Natural killer cell (primary cell): ENCODE measurements at places on chromosomes 6 and 20. TPM values are rescaled to one million over a fixed set of nuclear protein-coding genes. Genes with fewer than 3 reads are reported as not detected.

- no peak for DNase-seq
These were observed 168.4 kb downstream of the EDN1 start for GRCh38 chr6:12458558-12458957.

Gene SCAND1
- total RNA-seq = 70.3 TPM

DNA sequence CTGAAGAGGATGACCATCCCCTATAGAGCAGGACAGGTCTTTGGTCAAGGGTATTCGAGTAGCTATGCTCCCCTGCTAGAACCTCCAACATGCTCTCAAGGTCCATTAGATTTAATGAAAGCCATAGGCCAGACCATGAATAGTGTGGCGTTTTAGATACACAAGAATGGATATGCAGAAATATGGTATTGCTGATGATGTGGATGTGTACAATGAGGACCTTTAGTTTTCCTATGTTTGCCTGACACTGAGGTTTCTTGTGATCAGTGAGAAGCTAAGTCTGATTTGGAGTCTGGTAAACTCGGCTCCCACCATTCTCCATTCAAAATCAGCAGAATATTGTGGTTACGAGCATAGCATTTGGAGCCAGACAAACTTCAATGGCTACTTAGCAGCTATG is 125.6 kb downstream of the TSHZ2 start:
- DNase-seq = no peak

GRCh38 chr6:5605937-5606336 is 344.6 kb downstream of the FARS2 start:
- no peak for DNase-seq

Gene ZBTB12
- 0.54 TPM for total RNA-seq

GRCh38 chr20:58998656-58999055 is 8.4 kb downstream of the CTSZ start:
- DNase-seq = no peak

Gene TRIM10
- total RNA-seq = not detected

Gene ZC3H12D
- 4.1 TPM for total RNA-seq

DNA sequence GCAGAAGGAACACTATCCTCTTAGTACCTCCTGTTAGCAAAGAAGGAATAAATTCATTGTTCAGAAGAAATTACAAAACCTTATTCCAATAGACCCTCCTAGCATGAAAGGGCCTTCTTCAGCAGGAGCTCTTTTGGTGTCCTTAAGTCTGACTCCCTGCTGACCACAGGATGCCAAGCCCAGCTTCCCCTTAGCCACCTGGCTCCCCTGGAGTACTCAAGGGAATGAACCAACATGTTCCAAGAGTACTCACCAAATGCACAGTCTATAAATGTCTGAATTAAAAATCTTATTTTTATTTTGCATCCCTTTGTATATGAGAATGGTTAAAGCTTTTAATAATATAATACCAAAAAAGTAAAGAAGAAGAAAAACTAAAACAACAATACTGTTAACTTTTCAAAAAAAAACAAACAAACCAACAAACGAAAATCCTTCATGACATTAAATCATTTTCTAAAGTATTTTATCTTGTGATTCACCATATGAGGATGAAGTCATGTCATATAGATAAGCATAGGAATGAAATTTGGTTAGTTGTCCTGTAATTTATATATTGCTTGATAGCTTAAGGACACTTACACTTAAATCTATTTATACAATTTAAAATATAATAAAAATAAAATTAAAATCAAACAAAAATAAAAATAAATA is 1355.1 kb downstream of the HACE1 start:
- DNase-seq = no peak

Gene FRS3
- 4.5 TPM for total RNA-seq

GRCh38 chr6:72623808-72624207 is 1.9 kb downstream of the KCNQ5 start:
- no peak for DNase-seq

- no peak for DNase-seq
These were observed 188.4 kb upstream of the CCN2 start for GRCh38 chr6:132139611-132140010.

GRCh38 chr6:3743541-3743940 is 8.0 kb downstream of the PXDC1 start:
- DNase-seq = no peak

Gene LY6G5C
- total RNA-seq = 2.7 TPM

DNA sequence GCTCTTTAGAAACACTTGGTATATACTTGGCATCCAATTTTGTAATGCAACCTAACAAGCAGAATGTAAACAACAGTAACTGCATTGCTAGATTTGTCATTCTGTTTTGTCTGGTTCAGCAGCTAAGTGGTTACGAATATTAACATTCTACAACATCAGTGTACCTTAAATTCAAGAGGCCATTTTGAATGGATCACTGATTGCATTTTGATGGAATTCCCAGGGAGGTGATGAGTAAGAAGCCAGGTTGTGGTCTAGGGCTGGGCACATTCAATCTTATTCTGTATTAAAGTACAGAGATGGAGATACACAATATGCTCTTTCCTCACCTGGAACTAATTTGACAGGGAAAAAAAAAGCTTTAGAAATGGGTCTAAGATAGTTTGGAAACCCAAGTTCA is 483.5 kb downstream of the PRKN start:
- DNase-seq = no peak

Gene COL21A1
- not detected for total RNA-seq

DNA sequence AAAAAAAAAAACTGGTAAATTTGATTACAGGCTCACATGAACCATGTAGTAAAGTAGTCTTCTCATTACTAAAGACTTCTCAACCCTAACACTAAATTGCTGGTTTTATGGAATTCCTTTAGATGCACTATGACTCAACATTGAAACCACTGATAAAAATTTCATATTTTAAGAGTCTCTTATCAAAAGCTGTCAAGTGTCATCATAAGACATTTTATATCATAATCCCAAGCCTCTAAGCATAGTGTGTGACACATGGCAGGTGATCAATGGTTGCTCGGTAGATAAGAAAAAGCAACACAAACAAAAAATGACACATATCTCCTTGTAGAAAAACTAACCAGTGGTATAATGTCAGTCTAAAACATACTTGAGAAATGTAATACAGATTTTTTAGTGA is 258.4 kb downstream of the RNGTT start:
- DNase-seq = no peak

GRCh38 chr6:113172531-113172966 is 684.6 kb upstream of the MARCKS start:
- no peak for DNase-seq

GRCh38 chr6:71388856-71389527 is 100.4 kb downstream of the OGFRL1 start:
- no peak for DNase-seq

DNA sequence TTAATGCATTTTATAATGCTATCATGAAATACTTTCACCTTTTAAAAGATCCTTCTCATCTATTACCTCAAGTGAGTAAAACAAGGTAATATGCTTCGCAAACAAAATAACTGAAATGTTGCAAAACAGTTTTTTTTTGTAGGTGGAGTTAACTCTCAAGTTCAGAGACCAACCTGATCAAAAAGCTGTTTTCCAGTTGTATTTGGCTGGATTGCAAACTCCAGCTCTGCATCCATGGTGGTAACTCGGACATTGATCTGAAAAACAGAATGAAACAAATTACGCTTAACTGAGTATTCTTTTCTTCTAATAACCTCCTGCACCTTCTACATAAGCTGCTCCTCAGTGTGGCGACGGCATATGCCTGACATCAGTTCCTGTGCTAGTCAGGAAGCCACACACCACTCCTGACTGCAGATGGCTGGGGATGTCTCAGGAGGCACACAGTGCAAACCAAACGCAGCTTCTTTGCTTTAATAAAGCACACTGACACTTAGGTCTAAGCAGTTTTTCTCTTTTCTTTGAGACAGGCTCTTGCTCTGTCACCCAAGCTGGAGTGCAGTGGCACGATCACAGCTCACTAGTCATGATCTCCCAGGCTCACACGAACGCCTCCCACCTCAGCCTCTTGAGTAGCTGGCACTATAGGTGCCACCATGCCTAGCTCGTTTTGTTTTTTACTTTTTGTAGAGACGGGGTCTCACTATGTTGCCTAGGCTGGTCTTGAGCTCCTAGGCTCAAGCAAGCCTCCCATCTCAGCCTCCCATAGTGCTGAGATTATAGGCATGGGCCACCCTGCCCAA is 29.9 kb downstream of the EZR start:
- peak; percentile 83 for DNase-seq

GRCh38 chr6:139131736-139132280 is 3.1 kb upstream of the HECA start:
- DNase-seq = no peak

DNA sequence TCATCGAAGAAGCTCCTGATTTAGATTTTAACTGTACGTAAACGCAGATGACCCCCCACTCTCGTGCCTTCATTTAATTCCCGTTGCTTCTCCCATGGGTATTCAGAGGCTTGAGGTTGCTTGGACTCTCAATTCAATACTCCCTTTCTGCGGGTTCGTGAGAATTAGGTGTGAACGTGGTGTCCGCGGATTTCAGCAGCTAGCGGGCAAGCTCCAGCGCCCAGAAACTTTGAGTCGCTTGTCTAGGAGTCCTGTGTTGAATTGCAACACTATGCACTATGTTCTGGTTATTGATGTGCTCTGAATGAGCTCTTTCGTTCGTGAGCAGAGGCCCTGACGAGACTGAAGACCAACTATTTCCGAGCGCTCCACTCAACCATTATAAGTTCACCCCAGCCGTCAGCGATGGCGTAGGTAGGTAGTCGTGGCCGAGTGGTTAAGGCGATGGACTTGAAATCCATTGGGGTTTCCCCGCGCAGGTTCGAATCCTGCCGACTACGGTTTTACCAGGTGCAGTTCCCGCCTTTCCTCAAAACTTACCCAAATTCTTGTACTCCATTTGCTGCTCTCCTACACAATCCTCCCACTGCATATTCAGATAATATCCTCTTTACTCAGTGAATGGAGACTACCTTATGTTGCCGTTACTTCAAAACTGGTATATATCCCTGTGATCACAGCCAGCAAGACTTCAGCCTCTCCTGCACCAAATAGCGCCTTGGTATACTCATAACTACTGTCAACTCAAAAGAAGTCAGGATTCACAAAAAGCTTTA is 72.6 kb upstream of the ZNF184 start:
- DNase-seq = no peak

GRCh38 chr6:111573892-111574797 is 31.5 kb downstream of the TRAF3IP2 start:
- DNase-seq = no peak

GRCh38 chr6:111057074-111057752 is 30.1 kb upstream of the SLC16A10 start:
- DNase-seq = no peak

Gene HCRTR2
- total RNA-seq = not detected

- no peak for DNase-seq
These were observed 7.5 kb downstream of the DIDO1 start for GRCh38 chr20:62918831-62919230.

GRCh38 chr20:32609111-32609773 is 24.1 kb upstream of the NOL4L start:
- no peak for DNase-seq

GRCh38 chr6:37244430-37245310 is 12.9 kb upstream of the TBC1D22B start:
- no peak for DNase-seq

- DNase-seq = no peak
These were observed 785.6 kb upstream of the GJE1 start for GRCh38 chr6:141347086-141347485.

Gene RIMS1
- total RNA-seq = not detected

DNA sequence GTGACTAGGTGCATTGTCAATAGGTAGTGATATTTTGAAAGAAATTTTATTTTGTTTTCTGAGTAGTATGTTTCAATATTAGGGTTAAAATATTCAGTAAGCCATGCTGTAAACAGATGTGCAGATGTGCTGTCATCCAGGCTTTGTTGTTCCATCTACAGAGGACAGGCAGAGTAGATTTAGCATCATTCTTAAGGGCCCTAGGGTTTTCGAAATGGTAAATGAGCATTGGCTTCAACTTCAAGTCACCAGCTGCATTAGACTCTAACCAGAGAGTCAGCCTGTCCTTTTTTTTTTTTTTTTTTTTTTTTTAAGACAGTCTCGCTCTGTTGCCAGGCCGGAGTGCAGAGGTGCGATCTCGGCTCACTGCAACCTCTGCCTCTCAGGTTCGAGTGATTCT is 27.1 kb upstream of the BACH2 start:
- no peak for DNase-seq

DNA sequence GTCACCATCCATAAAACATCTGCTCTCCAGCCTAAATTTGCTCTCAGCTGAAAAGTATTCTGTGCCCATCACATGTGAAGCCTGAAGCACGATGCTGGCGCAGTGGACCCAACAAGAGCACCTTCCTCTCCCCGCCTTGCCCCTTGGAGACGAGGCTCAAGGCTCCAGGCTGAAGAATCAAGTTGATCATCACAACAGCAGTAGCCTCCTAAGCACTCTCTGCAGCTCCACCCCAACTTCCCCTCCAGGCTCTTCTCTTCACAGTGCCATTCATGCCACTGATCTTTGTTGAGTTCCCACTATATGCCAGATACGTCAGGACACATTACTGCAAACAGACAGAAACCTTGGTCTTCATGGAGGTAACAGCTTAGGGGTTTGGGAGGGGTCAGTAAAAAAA is 41.6 kb upstream of the ZNF217 start:
- no peak for DNase-seq

DNA sequence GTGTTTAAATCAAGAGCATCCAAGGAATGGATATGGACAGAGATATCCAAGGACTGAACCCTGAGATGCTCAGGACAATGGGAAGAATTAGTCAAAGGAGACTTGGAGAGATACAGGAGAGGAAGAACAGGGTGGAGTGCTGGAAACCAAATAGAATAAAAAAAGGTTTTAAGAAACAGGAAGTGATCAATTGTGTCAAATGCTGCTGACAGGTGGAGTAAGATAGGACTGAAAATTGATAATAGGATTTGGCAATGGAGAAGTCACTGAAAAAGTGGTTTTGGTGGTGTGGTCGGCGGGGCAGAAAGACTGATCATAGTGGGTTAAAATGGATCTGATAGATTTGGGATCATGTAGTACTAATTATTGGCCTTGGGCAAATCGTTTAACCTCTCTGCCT is 37.9 kb upstream of the PNRC1 start:
- DNase-seq = no peak

GRCh38 chr6:43434001-43434840 is 6.9 kb downstream of the ABCC10 start:
- no peak for DNase-seq

Gene LTA
- 7.6 TPM for total RNA-seq

DNA sequence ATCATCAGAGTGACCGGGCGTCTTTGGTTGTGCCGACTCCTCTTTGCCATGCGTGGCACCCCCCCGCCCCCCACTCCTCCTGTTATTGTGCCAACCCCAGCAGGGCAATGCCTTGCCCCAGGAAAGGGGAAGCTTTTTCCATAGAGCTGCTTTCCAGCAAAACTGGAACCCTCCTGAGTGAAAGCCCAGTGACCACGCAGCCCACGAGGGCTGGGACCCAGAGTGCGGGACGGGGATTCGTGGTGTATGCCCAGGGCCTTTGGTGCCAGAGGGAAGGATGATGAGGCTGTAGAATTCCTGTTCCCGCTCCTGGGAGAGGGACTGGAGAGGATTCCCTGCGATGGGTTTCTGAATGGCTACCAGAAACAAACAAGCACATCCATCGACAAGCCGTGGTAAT is 116.8 kb upstream of the BACH2 start:
- no peak for DNase-seq

DNA sequence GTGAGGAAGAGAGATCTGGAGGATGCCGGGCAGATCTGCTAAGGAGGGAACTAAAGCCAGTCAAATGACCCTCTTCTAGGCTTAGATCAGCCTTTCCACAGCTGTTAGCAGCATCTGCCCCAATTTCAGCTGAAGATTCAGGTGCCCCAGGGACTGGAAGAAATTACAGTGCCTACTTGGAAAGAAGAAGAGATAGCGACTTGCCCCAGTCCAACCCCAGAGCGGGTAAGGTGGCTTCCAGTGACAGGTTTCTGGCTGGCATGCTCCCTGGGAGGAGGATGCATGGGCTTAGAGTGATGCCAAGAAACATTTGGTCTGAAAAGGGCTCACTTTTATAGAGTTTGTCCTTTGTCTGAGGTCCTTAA is 620 bp downstream of the TJAP1 start:
- no peak for DNase-seq
